Esophagus muscularis mucosa (tissue), 4 donors: ENCODE measurements at places on chromosomes 16 and 17. TPM values are rescaled to one million over a fixed set of nuclear protein-coding genes. Genes with fewer than 3 reads are reported as not detected.

- peaks cover 92% of the 10 kb centered on the region for H3K36me3 ChIP-seq
- no peak overlapping the region for H3K4me3 ChIP-seq
- no peak overlapping the region for H3K27ac ChIP-seq
- peaks cover 5% of the 10 kb centered on the region for H3K4me1 ChIP-seq
- no peaks in the 10 kb centered on the region for H3K27me3 ChIP-seq
- DNase-seq: no peak
Measured at GRCh38 chr16:19685176-19685575, 32.9 kb downstream of the KNOP1 start.

The CHAD gene
- not detected for total RNA-seq

DNA sequence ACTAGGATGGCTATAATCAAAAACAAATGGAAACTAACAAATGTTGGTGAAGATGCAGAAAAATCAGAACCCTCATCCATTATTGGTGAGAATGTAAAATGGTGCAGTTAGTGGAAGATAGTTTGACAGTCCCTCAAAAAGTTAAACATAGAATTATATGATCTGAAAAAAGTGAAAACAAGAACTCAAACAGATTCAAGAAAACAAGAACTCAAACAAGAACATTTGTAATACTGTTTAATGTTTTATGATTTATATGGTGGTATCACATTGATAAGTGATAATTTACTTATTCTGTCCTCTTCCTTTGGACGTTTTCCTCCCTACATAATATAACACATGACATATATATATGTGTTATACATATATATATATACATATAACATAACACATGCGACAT, 12.0 kb downstream of the USP31 start:
- no peak overlapping the region for H3K4me3 ChIP-seq
- no peaks in the 10 kb centered on the region for H3K36me3 ChIP-seq
- no peak overlapping the region for H3K27ac ChIP-seq
- no peak for DNase-seq

DNA sequence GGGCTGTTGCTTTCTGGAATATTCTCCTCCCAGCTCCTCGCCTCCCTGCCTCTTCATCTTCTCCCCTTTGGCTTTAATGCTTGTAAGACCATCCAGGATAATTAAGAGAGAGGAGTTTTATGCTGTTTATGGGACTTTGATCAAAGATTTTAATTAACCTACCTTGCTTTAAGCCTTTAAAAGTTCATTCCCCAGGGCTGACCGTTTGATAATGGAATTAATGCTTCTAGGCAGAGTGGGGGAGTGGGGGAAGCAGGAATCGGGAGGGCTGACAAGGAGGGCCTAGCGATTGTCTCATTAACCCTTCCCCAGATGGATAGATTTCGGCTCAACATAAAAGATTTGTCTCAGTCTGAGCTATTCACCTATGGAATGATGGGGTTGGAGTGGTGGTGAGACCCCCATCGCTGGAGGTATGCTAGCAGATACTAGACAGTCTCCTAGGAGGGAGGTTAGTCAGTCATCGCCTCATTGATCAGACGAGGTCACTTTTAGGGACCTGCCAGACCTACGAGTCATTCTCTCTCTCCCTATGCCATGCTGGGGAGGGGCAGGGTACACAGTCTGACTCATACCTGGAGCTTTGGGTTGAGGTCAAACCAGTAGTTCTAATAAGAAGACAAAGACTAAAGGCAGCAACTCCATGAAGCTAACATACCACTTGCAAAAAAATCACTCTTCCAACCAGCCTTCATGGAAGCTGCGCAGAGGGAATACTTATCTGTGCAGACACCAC, 236.6 kb upstream of the NLRP1 start:
- no peaks in the 10 kb centered on the region for H3K36me3 ChIP-seq
- H3K27me3 ChIP-seq: no peaks in the 10 kb centered on the region
- no peaks in the 10 kb centered on the region for H3K4me1 ChIP-seq
- H3K27ac ChIP-seq: no peak overlapping the region

- H3K36me3 ChIP-seq: no peaks in the 10 kb centered on the region
- no peak overlapping the region for H3K27ac ChIP-seq
- no peaks in the 10 kb centered on the region for H3K27me3 ChIP-seq
- no peak overlapping the region for H3K4me3 ChIP-seq
- peaks cover 6% of the 10 kb centered on the region for H3K4me1 ChIP-seq
Measured at GRCh38 chr16:72197545-72197944, 25.6 kb upstream of the PMFBP1 start.

GRCh38 chr16:56295059-56295665, 103.9 kb downstream of the GNAO1 start:
- H3K27ac ChIP-seq: no peak overlapping the region
- peaks cover 39% of the 10 kb centered on the region for H3K4me1 ChIP-seq
- no peak overlapping the region for H3K4me3 ChIP-seq
- H3K36me3 ChIP-seq: no peaks in the 10 kb centered on the region
- H3K27me3 ChIP-seq: no peaks in the 10 kb centered on the region

- peaks cover 7% of the 10 kb centered on the region for H3K4me1 ChIP-seq
- no peaks in the 10 kb centered on the region for H3K27me3 ChIP-seq
- peak overlapping the region; percentile 57 for H3K27ac ChIP-seq
- no peak for DNase-seq
Measured at GRCh38 chr17:44353672-44354331, 8.7 kb downstream of the GRN start.

DNA sequence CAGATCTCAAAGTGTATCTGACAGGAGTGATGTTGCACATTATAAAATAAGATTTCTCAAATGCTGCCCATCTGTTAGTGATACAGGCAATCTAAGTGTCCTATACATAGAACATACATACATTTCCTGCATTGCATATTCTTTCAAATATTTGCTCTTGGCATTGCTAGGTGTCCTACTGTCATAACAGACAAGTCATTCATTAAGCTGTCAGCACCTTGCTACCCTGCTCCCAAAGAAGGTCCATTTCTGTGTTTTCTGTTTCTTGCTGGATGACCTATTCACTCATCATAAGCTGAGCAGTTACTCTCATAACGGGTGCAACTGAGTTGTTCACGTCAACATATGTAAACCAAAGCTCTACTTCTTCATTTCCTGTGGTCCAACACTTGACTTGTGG, 719.0 kb downstream of the KCNJ2 start:
- H3K27me3 ChIP-seq: no peaks in the 10 kb centered on the region
- no peaks in the 10 kb centered on the region for H3K36me3 ChIP-seq
- DNase-seq: no peak
- no peak overlapping the region for H3K27ac ChIP-seq
- no peaks in the 10 kb centered on the region for H3K4me1 ChIP-seq

DNA sequence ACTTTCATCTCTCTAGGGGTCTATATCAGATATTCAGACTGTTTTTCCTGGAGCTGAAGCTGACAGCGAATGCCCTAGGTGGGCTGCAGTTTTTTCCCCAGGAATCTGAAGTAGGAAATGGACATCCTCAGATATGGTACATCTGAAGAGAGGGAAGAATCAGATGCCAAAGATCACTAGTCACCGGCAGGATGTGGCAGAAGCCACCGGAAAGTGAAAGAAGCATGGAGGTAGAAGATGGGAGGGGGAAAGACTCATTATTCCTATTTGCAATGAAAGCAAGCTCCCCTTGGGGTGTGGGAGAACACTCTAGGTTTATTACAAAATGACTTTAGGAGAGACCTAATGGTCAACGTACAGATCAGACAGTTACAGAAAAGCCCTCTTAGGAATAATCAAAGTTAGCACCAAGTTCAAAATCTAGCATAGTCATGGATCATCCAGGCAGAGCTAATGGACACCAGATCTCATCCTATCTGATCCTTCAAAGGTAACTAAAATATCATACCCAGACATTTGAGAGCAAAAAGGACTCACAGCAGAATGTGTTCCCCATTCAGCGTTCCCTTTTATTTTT, 110.7 kb downstream of the HS3ST3A1 start:
- H3K36me3 ChIP-seq: no peaks in the 10 kb centered on the region
- no peak overlapping the region for H3K27ac ChIP-seq
- H3K4me3 ChIP-seq: no peak overlapping the region
- no peaks in the 10 kb centered on the region for H3K4me1 ChIP-seq

DNA sequence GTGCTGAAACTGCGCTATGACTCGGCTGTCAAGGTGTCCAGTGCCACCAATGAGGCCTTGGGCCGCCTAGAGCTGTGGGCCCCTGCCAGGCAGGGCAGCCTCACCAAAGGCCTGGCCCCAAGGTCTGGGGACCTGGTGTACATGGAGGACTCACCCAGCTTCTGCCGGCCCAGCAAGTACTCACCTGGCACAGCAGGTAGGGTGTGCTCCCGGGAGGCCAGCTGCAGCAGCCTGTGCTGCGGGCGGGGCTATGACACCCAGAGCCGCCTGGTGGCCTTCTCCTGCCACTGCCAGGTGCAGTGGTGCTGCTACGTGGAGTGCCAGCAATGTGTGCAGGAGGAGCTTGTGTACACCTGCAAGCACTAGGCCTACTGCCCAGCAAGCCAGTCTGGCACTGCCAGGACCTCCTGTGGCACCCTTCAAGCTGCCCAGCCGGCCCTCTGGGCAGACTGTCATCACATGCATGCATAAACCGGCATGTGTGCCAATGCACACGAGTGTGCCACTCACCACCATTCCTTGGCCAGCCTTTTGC, 25.0 kb downstream of the WNT9B start:
- H3K4me3 ChIP-seq: no peak overlapping the region
- no peak overlapping the region for H3K27ac ChIP-seq
- peaks cover 11% of the 10 kb centered on the region for H3K4me1 ChIP-seq
- H3K27me3 ChIP-seq: no peaks in the 10 kb centered on the region
- no peak for DNase-seq
- H3K36me3 ChIP-seq: no peaks in the 10 kb centered on the region

GRCh38 chr17:4555873-4556759, 932 bp upstream of the MYBBP1A start:
- peak overlapping the region; percentile 67 for H3K4me3 ChIP-seq
- H3K4me1 ChIP-seq: peaks cover 20% of the 10 kb centered on the region
- H3K27ac ChIP-seq: peak overlapping the region; percentile 81
- no peaks in the 10 kb centered on the region for H3K27me3 ChIP-seq

DNA sequence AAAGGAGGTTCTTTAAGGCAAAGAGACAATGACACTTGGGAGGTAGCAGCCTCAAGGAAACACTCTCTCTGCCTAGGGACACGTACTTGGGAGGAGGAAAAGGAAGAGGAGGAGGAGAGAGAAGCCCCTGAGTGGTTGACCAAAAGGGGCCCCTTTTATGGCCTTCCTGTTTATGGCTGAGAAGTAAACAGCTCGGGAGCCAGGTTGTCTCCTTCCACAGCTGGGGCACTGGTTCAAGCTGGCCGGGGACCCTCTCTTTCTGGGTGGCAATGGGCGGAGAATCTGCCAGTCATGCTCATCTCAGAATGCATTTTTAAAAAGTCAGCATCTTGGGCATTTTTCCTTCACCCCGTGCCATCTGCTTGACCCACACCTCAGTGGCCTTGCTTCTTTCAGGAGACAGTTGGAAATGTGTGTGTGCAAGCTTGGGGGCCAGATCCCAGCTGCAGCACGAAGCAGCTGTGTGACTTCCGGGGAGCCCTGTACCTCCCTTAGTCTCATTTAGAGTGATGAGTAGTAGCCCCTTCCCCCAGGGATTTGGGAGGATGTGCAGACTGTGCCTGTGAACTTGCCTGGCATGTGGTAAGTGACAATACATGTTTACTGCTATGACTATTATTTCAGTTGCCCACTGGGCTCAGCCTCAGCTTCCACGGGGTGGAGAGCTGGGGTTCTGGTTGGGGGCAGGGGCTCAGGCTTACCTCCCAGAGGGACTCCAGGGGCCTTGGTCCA, 33.8 kb upstream of the SALL1 start:
- H3K36me3 ChIP-seq: no peaks in the 10 kb centered on the region
- no peak overlapping the region for H3K27ac ChIP-seq
- no peak overlapping the region for H3K4me3 ChIP-seq
- no peak for DNase-seq
- no peaks in the 10 kb centered on the region for H3K4me1 ChIP-seq

- no peak for DNase-seq
- H3K27ac ChIP-seq: no peak overlapping the region
- no peaks in the 10 kb centered on the region for H3K27me3 ChIP-seq
- H3K4me3 ChIP-seq: no peak overlapping the region
- no peaks in the 10 kb centered on the region for H3K36me3 ChIP-seq
Measured at GRCh38 chr17:27519550-27519949, 63.3 kb downstream of the KSR1 start.

- H3K36me3 ChIP-seq: no peaks in the 10 kb centered on the region
- H3K4me1 ChIP-seq: no peaks in the 10 kb centered on the region
- no peaks in the 10 kb centered on the region for H3K27me3 ChIP-seq
- no peak overlapping the region for H3K27ac ChIP-seq
Measured at GRCh38 chr16:60230666-60231065, 1496.5 kb upstream of the GOT2 start.

GRCh38 chr16:9476744-9477143, 385.3 kb downstream of the HAPSTR1 start:
- H3K36me3 ChIP-seq: no peaks in the 10 kb centered on the region
- no peaks in the 10 kb centered on the region for H3K4me1 ChIP-seq
- no peak for DNase-seq
- H3K27me3 ChIP-seq: no peaks in the 10 kb centered on the region

GRCh38 chr16:48173889-48174288, 18.1 kb upstream of the ABCC12 start:
- H3K27ac ChIP-seq: no peak overlapping the region
- no peak for DNase-seq
- H3K27me3 ChIP-seq: no peaks in the 10 kb centered on the region
- H3K36me3 ChIP-seq: no peaks in the 10 kb centered on the region
- no peak overlapping the region for H3K4me3 ChIP-seq
- no peaks in the 10 kb centered on the region for H3K4me1 ChIP-seq

DNA sequence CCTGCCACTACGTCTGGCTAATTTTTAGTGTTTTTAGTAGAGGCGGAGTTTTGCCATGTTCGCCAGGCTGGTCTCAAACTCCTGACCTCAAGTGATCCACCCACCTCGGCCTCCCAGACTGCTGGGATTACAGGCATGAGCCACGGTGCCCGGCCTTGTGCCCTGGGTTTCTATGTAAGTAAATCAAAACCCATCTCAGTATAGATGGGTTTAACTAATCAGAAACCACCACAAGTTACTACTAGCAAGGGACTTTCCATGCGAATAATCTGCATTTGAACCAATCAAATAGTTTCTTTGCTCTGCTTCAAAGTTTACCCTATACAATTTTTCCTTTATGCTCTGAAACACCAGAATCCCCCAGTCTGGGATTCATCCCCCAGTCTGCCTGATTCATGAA, 16.5 kb upstream of the EIF1 start:
- no peaks in the 10 kb centered on the region for H3K27me3 ChIP-seq
- no peak for DNase-seq
- H3K4me1 ChIP-seq: peaks cover 4% of the 10 kb centered on the region

GRCh38 chr17:32342603-32343325, 791 bp upstream of the C17orf75 start:
- peak overlapping the region; percentile 80 for H3K27ac ChIP-seq
- DNase-seq: no peak
- peaks cover 20% of the 10 kb centered on the region for H3K4me1 ChIP-seq
- H3K36me3 ChIP-seq: peaks cover 21% of the 10 kb centered on the region
- H3K27me3 ChIP-seq: no peaks in the 10 kb centered on the region

DNA sequence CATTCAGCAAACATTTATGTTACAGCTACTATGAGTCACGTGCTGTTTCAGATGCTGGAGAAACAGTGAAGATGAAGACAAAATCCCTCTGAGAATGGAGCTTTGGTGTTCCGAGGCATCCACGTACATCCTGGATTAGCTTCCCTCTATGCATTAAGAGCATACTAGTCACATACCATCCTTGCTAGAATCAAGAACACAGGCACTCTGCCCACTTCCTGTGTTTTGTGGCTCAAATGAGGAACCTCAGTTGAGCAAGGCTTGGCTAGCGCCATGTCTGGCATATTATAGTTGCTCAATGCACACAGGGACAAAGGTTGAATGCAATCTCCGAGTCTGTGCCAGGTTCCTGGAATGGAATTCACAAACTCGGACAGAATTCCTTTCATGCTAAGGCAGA, 297.5 kb downstream of the XYLT1 start:
- no peak overlapping the region for H3K4me3 ChIP-seq
- no peaks in the 10 kb centered on the region for H3K27me3 ChIP-seq
- H3K4me1 ChIP-seq: no peaks in the 10 kb centered on the region
- no peak overlapping the region for H3K27ac ChIP-seq
